NCI-H82 (cell line): ENCODE measurements at places on chromosomes 1 and 21.

DNA sequence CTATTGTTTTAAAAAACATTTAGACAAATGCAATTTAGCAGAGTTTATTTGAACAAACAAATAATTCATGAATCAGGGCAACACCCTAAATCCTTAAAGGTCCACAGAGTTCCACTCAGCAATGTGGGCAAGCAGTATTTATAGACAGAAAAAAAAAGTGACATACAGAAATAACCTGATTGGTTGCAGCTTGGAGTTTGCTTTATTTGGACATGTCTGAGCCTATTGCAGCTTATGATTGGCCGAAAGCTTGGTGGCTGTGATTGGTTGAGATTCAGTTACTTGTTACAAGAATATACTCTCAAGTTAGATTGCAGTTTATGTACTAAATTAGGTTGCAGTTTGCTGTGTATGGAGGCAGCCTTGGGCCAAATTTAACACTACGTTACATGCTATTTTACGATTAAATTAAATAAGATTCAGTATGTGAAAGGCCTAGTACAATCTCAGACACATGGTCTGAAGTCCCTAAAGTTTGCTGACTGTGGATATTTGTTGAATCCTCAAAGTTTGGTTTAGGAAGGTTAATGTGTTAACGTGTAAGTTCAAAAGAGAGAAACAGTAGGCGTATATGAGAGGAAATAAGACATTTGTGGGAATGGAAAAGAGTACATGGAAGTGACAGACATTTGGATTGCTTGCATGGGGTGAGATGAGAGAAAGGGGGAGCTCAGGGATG is 6.9 kb upstream of the CAMSAP2 start:
- no peak for DNase-seq

- DNase-seq, result no peak
Measured at GRCh38 chr1:31815307-31815645, 546 bp downstream of the SPOCD1 start.

DNA sequence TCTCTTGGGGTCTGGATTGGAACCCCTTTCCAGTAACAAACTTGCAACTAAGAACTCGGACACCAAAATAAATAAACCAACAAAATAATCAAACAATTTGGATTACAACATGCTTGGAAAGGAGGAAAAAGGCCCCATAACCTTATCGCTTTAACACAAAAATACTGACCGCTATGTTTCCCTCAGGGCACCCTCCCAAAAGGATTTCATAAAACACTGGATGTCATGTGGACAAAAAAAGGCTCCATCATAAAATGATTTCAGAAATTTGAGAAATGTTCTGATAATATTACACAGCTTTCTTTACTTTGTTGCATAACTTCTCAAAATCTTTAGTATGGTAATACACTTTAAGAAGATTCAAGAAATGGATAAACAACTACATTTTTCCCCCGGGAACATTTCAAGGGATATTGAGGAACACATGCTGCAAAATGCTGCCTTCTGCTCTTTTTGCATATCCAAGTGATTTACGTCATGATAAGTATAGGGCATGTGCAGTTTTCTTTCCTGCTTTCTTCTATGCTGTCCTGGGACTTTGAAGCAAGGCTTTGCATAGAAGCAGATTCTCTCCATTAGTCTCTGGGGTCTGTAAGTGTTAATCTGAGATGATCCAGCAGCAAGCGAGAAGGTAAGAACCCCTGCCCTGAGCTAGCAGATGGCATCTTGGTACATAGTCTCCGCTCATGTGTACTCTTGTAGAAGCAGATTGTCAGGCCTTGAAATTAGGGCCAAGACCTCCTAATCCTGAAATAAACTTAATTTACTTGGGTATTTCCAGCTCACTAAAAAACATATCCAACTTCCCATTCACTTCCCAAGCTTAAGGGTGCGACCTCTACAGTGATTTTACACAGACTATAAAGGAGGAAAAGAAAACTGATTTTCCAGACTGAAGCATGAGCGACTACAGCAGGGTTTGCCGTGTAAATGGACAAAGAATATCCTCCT is 85.5 kb upstream of the KIAA0040 start:
- DNase-seq, result peak; percentile 93

DNA sequence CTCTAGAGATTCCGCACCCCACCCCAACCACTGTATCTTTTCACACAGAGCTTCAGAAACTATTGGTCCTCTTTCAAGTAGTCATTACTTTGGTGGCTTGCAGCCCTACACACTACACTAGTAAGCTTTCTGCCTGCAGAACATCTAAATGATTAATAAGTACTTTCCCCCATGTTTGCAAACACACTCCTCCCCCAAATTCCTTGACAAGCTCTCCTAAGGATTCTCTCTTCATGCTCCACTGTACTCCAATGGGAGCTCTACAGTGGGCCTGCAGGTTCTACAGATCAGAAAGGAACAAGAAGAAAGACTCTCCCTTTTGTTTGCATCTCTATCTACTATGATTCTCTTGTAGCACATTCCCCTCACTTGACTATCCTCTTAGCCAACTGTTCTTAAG is 16.3 kb upstream of the NUF2 start:
- DNase-seq, result peak; percentile 26

DNA sequence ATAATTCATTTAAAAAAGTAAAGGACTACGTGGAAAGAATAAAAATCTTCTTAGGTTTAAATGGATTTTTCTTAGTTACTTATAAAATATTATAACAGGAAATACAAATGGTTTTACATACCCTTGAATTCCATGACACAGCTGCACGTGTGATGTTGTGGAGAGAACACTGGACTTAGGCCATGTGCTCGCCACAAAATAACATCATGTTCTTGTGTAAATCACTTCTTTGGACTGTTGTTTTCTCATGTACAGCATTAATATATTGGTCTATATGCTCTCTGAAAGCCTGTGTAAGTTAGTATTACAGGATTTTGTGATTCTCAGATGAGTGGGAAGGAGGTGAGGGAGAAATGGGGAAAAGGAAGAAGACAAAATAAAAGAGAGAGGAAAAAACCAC is 228.2 kb downstream of the DNM3 start:
- DNase-seq, result no peak

DNA sequence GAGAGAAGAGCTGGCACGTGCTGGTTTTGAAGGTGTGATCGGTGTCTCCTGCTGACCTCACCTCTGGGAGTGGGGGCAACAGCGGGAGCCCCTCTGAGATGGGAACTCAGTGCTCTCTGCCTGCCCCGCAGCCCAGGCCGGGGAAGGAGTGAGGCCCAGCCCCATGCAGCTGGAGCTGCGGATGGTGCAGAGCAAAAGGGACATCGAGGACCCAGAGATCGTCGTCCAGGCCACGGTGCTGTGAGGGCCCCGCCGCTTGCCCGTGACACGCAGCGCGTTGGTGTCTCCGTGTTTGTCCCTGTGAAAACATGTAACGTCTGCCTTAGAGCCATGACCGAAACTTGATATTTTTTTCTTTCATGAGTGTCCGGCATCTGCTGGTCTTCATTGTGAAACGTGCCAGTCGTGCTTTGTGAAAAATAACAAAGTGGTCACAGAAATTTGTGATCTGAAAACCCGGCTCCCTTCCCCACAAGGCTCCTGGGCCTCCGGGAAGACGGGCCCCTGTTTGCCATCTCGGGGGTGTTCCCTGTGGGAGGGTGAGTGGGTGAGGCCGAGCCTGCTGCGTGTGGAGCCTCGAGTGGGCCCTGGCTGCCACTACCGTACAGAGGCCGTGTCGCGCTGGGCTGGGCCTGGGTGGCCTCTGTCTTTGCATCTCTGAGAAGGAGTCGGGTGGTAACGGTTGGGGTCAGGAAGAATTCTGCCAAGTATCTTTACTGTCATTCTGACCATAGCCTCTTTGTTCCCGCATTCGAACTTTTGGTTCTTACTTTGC is 20.1 kb downstream of the CSTB start:
- DNase-seq, result no peak

DNA sequence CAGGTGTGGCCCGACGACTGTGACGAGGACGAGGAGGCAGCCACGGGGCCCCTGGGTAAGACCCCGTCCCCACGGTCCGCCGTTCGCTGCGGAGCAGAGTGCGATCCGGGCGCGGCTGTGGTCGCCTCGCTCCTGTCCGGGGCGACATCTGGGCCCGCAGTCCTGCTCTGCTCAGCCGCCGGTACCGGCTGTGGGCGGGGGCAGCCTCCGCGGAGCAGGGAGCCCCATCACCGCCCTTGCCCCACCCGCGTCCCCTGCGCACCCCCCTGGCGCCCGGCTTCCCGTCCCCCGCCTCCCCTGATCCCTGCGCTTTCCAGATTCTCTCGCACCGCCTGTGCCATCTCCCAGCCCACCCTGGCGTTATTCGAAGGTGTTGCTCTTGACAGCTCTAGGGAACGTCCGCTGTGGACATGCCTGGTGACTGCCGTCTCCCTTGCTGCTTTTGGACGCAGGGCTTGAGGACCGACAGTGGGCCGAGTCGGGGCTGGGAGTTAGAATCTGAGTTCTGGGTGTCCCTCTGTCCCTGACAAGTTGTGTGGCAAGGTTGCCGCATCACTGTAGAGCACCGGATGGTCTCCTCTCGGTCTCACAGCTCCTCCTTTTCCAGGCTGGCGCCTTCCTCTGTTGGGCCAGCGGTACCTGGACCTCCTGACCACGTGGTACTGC is 596 bp downstream of the TOR3A start:
- DNase-seq, result peak; percentile 71

- DNase-seq, result no peak
Measured at GRCh38 chr1:119603695-119604094, 44.4 kb downstream of the ZNF697 start.

DNA sequence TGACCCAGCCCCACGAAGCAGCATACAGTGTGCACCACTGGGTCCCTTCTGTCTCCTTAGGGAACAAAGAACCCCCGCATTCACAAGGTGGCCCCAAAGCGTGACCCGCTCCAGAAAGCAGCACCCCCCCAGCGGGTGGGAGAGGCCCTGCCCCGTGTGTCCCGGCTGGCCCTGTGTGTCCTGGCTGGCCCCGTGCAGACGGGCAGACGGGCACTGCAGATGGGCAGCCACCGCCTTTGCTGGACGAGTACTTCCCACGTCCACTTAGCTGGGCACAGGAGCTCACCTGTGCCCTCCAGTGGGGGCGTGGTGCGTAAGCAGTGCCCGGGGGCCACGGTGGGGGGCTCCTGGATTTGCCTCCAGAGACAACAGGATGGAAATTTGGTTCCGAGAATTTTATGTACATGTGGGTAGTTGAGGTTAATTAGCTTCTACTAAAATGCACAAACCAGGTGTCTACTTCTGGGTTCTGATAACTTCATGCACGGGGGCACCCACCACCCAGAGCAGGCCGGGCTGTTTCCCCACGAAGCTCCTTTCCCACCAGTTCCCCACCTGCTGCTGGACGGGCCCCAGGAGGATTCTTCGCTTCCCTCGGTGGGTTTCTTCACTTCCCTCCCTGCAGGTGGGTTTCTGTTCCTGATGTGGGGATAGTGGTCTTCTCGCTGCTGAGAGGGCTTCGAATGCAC is 33.2 kb upstream of the SLC19A1 start:
- DNase-seq, result no peak

DNA sequence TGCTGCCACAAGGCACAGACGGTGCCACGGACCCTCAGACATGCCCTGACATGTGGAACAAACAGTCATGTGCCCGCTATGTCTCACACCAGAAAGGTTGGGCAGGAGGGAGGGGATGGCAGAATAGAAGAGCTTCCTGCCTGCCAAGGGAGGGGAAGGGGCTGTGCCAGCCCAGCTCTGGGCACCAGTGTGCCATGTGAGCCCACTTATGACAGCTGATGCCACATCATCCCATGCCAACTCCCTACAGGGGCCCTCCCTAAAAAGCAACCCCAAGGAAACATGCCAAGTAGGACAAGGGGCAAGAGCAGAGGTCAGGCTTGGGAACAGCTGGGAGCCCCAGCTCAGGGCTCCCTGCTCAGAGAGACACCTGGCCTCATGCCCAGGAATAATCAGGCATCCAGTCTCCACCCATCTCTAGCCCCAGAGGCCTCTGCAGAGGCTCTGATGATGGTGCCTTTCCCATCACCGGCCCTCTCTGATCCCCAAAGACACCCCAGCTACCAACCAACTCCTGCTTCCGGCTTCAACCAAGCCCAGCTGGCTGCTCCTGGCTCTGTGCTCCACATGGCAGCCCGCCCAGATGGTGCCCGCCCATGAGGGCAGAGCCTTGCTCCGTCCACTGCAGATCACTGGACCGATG is 10.3 kb downstream of the ADGRB2 start:
- peak; percentile 28 for DNase-seq

DNA sequence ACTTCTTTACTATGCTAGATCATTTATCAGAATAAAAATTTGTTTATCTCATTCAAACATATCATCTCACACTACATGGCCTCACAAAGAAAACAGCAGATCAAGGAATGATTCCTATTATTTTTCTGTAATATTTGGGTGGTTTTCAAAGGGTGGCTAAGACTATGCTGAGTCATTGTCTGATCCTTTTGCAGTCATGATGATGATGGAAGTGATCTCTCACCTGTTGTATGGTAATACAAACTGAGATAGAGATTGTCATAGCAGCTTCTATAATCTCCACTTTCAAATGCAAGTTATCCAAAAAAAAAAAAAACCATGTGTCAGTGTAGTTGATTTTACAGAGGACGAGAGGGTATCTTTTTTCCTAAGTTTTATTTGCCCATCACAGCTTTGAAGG is 37.2 kb upstream of the GBP5 start:
- DNase-seq, result no peak

GRCh38 chr1:227654858-227655752 is 80.0 kb downstream of the JMJD4 start:
- DNase-seq, result peak; percentile 12

- no peak for DNase-seq
Measured at GRCh38 chr1:216924732-216925131, 201.5 kb upstream of the ESRRG start.

- no peak for DNase-seq
Measured at GRCh38 chr1:24294228-24294672, 24.9 kb upstream of the GRHL3 start.

DNA sequence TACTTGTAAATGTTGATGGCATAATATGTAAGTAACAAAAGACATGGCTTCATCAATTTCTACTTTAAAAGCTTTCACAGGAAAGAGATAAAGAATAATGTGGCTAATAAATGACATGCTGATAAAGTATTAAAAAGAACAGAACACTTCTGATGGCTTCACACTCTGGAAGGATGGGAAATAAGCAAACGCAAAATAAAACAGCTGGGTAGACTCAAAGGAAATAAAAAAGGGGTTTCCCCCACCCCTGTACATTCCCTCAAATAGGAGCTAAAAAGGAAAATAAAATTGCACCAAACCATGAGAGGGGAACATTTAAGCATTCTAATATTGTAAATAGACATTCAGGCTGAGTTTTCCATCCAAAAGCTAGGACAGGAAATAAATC is 27.0 kb upstream of the DYRK1A start:
- DNase-seq, result no peak

- no peak for DNase-seq
Measured at GRCh38 chr1:30518696-30519095, 204.7 kb downstream of the MATN1 start.

DNA sequence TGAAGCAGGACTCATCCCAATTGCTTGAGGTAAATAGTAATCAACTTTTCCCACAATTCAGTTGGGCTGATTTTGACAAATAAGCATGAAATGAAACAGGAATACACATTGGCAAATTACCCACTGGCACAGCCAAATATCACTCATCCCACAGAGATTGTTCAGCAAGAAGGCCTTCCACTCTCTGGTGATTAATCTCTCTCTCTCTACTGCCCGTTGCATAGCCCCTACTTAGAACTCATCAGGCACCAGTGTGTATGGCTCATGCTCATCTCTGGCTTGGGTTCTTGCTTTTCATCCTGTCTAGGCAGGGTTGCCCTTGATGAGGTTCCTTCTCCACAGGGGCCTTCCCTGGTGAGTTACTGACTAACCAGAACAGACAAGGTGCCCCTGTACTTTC is 1.1 kb downstream of the BSDC1 start:
- no peak for DNase-seq
